ENCODE measurements at places on chromosomes 11 and 22.

- no peak for DNase-seq
Observed at GRCh38 chr11:1732418-1733008, 17.9 kb downstream of the IFITM10 start.

DNA sequence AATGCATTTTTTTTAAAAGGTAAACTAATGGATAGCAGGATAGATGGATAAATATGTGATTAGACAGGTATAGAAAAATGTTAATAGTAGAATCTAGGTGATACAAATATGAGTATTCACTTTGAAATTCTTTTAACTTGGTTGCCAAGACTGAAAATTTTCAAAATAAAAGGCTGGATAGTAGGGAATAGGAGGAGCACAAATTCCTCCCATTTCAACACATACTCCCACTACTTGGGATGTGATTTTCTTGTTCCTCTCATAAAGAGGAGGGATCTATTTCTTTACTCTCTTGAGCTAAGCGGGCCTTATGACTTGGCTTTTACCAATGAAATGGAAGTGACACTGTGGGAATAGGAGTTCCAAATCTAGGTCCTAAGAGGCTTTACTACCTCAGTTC is 35.9 kb downstream of the PIK3C2A start:
- no peak for DNase-seq

GRCh38 chr11:68579455-68579854 is 104.9 kb upstream of the GAL start:
- DNase-seq, result no peak

DNA sequence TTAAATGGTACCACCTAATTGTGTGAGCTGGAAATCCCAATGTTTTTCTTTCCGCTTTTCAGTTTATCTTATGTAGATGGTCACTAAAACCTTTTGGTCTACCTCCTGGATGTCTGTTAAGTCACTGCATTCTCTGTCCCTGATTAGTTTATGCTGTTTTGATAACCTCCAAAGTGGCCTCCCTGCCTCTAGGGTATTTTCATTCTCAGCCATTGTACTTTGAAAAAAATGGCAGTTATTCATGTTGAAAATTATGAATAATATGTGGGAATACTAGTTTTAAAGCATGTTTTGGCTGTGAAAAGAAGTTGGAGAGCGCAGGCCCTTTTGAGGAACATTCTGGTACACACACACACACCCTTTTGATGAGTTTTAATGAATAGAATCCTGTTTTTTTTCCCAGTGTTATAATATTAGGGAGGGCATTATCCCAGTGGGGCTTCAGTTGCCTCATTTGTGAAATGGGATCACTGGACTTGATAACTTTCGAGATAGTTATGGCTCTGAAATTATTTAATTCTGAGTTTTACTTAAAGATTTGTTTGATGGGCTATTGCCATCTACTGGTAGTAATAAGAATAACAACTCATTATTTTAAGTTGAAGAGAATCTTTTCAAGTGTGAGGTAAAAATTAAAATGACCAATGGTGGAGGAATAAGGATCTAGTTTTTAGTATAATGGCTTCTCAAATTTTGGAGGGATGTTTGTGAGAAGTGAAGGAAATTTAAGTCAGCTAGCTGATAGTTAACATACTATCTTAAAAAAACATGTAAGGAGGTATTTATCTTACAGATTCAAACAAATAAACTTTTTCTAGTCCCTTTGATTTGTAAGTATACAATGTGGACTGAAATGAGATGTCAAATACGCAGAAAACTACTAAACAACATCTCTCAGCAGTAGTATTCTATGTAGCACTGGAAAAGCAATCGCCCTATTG is 3.9 kb downstream of the FDX1 start:
- DNase-seq, result no peak

DNA sequence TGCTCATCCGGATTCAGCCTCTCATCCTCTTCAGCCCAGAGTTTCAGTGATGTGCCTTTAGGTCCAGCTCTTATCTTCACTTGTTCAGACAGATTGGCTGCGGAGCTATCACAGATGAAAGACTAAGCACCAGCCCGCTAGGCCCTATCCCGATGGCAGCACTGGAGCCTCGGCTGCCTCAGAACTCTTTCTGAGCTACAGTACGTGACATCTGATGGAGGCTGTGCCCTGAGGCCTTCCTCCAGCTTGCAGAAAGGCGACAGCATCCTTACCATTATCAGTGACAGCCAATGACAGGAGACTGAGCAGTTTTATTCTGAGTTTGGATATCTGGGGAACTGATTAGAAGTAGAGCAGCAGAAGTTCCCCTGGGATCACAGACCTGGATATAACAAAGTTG is 4.0 kb downstream of the OR8B8 start:
- DNase-seq, result no peak

DNA sequence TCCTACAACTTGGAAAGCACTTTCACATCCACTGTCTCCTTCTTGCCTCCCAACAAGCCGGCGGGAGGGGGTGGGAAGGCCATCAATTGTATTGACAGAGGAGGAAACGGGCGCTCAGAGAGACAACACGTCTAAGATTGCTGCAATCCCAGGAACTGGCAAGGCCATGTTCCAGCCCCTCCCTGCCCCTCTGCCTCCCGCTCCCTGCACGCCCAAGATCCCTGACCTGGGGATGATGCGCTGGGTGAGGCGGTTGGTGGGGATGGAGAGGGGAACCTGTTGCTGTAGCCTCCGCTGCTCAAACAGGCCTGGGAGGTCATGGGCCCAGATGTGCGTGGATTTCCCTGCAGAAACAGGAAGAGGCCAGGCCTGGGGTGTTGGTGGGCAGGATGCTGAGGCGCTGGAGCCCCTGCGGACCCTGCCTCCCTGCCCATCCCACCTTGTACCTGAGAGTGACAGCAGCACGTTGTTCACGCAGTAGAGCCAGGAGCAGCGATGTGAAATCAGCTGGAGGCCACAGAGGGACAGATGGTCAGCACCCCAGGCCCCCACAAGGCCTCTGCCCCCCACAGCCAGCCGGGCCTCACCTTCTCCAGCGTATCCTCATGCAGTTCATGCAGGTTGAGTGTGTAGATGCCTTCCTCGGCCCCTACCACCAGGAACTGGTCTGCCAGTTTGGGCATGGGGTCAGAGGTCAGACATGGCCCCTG is 6.8 kb downstream of the MAP4K2 start:
- DNase-seq, result no peak

DNA sequence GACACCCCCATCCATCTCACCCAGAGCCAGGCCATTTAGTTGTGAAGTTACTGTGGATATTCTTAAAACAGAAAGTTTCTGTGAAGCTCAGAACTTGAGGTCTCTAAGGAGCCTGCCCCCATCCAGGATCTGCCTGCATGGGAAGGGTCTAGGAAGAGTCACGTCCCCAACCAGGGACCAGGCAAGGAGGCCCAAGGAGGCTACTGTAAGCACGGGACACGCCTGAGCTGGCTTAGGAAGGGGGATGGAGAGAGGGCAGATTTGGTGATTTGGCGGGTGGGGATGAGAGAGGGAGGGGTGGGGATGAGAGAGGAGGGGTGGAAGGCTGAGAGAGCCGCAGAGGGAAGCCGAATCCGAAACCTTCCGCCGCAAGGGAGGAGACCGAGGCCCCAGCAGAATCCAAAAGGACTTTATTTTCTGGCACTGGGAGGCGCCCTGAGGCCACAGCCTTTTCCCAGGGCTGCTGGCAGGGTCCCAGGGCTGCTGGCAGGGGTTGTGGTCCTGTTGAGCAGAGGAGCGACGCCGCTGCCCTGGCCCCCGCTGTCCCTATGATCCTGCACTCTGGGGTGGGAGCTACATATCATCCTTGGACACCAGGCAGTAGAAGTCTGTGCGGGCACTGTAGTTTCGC is 9.4 kb downstream of the SIGIRR start:
- DNase-seq, result peak; percentile 78

- DNase-seq, result peak; percentile 52
Observed at GRCh38 chr11:130070846-130071200, 1.1 kb downstream of the APLP2 start.

DNA sequence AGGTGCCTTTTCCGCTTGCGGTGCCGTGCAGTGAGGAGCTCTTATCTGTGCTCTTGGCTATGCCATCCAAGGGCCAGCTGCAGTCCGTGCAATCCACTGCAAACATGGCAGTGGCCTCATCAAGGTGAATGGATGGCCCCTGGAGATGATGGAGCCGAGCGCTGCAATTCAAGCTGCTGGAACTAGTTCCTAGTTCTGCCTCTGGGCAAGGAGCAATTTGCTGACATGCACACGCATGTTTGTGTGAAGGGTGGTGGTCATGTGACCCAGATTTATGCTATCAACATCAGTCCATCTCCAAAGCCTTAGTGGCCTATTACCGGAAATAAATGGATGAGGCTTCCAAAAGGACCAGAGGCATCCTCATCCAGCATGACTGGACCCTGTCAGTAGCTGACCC is 3.1 kb upstream of the EHD1 start:
- DNase-seq, result no peak

GRCh38 chr22:38222797-38223119 is 21.0 kb downstream of the MAFF start:
- DNase-seq, result no peak

GRCh38 chr11:119306373-119306890 is 10.5 kb downstream of the MCAM start:
- no peak for DNase-seq

GRCh38 chr11:71383461-71383860 is 64.7 kb downstream of the DHCR7 start:
- no peak for DNase-seq

GRCh38 chr11:106794058-106794457 is 224.2 kb downstream of the GUCY1A2 start:
- DNase-seq, result no peak

- peak; percentile 90 for DNase-seq
Observed at GRCh38 chr22:42769574-42770447, 49.1 kb upstream of the A4GALT start.

DNA sequence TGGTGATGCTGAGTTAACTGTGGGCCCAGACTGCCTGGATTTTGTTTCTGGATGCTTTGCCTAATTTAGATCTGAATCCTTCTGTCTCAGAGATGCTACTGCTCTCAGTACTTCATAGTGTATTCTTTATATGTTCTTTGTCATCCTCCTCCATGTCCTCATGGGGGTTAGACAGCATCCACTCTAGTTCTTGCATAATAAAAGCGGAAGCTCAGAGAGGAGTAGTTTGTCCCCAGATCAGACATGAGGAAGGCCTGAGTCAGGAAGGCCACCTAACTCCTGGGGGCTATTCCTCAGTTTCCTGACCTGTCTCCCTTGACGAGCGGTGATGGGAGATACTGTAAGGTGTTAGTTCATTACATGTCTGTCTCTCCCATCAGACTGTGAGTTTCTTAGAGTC is 90.2 kb downstream of the SCN3B start:
- no peak for DNase-seq

- peak; percentile 94 for DNase-seq
Observed at GRCh38 chr11:32829680-32830412, at the start of gene PRRG4. PRRG4 (plus strand) TSS chr11:32829927; CDS start chr11:32830530, 603 bp downstream.

GRCh38 chr11:66981976-66982578 is 7.0 kb downstream of the C11orf86 start:
- DNase-seq, result peak; percentile 79

- DNase-seq, result peak; percentile 78
Observed at GRCh38 chr11:2549876-2550605, 105.2 kb downstream of the KCNQ1 start.

DNA sequence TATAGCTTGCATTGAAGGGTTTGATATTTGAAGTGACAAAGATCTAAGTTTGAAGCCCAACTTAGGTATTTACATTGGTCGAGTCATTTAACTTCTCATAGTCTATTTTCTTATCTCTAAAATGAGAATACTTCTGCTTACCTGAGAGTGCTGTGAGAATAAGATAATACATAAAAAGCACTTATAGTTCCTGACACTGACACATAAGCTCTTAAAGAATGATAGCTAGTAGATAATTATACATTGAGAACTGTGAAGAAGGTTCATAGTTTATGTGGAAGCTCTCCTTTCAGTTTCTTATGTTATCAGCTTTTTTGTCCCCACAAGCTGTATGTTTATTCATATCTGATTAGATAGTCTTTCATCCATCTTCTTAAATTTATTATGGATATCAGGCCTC is 4.8 kb downstream of the PPME1 start:
- DNase-seq, result no peak

DNA sequence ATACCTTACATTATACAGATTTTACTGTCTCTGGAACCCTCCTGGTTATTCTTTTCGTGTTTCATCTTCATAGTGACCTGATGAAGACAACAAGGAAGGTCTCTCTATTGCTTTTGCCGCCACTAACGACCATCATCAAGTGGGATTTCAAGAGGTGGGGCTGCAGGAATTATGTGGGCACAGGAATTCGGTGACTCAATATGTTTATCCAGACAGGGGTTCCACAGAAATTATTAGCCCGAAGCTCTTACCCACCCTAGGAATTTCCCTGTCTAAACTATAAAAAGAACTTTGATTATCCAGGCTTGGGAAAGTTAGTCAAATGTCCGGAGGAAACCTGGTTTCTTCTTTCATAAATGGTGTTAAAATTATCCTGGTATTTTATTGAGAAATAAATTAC is 566.8 kb upstream of the TENM4 start:
- DNase-seq, result no peak

GRCh38 chr11:24386546-24387397 is 110.1 kb upstream of the LUZP2 start:
- DNase-seq, result no peak

- no peak for DNase-seq
Observed at GRCh38 chr22:41537203-41537602, 7.1 kb downstream of the POLR3H start.

GRCh38 chr11:117444256-117444655 is 116.6 kb downstream of the CEP164 start:
- DNase-seq, result no peak

DNA sequence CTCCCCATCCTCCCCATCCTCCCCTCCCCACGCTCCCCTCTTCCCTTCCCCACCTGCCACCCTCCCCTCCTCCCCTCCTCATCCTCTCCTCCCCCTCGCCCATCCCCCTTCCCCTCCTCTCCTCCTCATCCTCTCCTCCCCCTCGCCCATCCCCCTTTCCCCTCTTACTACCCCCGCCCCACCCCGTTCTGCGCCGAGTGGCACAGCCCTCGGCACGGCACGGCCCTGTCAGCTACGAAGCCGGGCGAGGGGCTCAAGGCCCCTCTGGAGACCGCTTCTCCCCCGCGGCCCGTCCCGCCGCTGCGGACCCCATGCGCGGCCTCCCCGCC is 449.9 kb downstream of the OPCML start:
- peak; percentile 84 for DNase-seq

- DNase-seq, result no peak
Observed at GRCh38 chr11:84137505-84137904, 851.3 kb upstream of the CCDC90B start.

DNA sequence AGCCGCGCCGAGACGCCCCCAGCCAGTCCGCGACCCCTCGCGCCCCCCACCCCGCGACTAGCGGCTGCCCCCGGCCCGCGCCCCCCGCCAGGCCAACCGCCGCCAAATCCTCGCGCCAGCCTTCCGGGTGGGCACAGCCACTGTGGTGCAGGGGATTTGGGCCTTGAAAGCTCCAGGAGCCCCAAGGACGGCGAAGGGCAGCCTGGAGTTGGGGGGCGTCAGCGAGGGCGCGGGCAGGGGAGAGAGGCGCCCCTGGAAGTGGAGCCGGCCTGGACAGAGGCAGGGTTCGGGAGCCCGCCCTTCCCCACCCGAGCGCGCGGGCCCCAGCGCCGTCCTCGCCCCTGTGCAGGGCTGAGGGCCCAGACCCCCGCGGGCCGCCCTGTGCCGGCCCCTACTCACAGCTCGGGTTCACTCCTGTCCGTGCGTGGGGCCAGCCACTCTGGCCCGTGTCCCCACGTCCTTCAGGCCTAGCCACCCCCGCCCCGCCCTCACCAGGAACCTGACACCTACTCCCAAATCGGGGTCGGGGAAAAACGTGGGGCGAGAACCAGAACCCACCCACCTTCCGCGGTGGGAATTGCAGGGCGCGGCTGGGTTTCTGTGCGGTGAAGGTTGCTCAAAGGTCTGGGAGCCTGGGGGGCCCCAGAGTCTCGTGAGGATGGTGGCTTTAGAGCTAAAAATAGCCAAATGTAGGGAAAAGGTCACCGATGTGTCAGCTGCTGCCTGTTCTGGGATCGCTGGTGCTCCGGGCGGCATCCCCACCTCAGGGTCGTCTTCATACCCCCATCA is at the start of gene CPT1B:
CPT1B (minus strand) TSS at position 441 of the 789 bp plus-strand sequence. CDS start 512 bp downstream, outside the sequence.
- peak; percentile 65 for DNase-seq
